Kidney (tissue), 22 donors: ENCODE measurements at places on chromosomes 12 and 14. TPM values are rescaled to one million over a fixed set of nuclear protein-coding genes. Genes with fewer than 3 reads are reported as not detected.

DNA sequence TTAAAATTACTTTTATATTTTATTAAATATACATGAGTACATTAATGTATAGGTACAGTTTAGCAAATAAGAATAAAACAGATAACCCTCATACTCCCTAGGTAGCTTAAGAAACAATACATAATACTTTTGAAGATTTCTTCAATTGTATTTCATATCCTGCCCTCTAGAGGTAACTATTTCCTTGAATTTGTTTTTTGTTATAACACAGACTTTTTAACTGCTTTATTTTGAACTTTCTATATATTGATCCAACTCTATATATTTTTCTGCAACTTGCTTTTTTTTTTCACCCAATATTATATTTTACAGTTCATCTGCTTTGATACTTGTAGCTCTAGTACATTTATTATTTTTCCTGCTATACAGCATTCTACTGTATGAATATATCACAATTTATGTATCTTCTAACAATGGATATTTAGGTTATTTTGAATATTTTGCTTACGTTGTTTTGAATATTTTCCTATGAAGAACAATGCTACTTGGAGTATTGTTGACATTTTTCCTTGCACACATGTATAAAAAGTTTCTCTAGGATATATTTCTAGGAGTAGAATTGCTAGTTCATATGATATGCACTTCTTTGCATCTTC is 72.8 kb upstream of the ABCD2 start:
- DNase-seq, result no peak

DNA sequence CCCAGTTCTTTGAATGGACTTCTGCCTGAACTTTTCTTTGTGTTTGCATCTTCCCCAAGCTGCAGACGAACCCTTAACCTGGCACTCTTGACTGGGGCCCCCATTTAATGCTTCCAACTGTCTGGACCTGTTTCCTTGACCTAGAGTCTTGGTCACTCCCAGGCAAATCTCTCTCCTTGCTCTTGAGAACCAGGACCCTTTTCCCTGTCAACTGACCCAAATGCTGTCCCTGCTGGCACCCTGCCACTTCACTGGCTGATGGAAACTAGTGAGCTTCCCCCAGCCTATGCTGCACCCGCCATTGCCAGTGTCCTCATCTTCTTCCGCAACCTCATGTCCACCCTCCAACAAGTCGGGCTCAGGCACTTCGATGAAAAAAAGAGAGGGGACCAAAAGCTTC is 79.5 kb downstream of the PRIMA1 start:
- DNase-seq, result no peak

- DNase-seq, result no peak
Measured at GRCh38 chr12:131856366-131857097, 28.3 kb downstream of the MMP17 start.

Gene DPPA3
- not detected for total RNA-seq

Gene FGF23
- total RNA-seq, result not detected
